ENCODE measurements at places on chromosomes 4 and X.

DNA sequence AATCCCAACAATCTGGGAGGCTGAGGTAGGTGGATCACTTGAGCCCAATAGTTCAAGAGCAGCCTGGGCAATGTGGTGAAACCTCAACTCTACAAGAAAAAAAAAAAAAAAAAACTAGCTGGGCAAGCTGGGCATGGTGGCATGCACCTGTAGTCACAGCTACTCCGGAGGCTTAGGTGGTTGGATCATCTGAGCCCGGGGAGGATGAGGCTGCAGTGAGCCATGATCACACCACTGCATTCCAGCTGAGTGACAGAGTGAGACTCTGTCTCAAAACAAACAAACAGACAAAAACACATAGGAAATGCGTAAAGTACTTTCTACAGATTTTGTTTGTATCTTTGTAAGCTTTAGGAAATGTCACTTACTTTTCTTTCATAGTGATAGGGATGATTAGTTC is 307.2 kb upstream of the NR3C2 start:
- no peak for DNase-seq

- no peak for DNase-seq
Measured at GRCh38 chr4:113976741-113977525, 2.5 kb downstream of the ARSJ start.

- no peak for DNase-seq
Measured at GRCh38 chrX:40460926-40461325, 119.8 kb upstream of the ATP6AP2 start.

DNA sequence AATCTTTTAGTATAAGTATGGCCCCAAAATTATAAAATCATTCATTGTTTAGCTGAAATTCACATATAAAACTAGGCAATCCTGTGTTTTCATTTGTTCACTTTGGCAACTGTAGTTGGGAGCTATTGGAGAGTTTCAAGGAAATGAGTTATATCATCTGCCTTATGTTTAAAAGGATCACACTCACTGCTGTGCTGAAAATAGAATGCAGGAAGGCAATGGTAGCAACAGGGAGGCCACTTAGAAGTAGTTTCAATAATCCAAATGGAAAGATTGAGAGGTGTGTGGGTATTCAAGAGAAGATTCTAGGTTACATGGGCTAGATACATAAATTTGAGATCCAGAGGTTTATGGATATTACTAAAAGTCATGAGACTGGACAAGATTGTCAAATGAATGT is 184.9 kb downstream of the PDGFC start:
- no peak for DNase-seq

GRCh38 chr4:89230271-89230670 is 77.3 kb downstream of the GPRIN3 start:
- no peak for DNase-seq

- DNase-seq: no peak
Measured at GRCh38 chr4:139822391-139822790, 156.8 kb downstream of the MGST2 start.

- no peak for DNase-seq
Measured at GRCh38 chrX:42606591-42606990, 171.4 kb downstream of the PPP1R2C start.

GRCh38 chr4:139905489-139905888 is 239.9 kb downstream of the MGST2 start:
- no peak for DNase-seq

DNA sequence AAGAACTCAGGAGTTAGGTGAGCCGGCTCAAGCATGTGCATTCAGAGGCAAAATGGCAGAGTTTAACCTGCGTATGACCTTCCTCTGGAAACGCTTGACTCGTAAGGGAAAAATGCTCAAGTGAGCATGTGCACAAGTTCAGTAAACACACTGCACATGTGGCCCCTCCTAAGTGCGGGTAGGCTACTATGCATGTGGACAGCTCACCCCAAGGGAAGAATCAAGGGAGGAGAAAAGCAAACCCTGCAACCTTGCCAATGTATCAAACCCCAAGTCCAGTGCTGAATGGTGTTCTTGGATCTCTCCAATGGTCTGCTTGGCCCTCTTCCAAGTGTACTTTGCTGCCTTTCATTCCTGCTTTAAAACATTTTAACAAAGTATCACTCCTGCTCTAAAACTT is 407.1 kb downstream of the ADAM29 start:
- no peak for DNase-seq
